GM06990 (cell line): ENCODE measurements at places on chromosomes 3 and 15.

DNA sequence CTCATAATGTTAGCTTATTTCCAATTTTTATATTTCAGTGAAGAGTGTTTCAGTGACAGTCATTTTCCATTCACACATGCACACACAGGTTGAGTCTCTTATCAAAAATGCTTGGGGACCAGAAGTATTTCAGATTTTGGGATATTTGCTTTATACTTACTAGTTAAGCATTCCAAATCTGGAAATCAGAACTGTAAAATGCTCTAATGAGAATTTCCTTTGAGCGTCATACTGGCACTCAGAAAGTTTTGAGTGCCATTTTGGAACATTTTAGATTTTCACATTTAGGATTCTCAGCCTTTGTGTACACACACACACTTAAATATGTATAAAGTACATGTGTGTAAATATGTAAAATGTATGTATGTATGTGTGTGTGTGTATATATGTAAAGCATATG, 71.0 kb downstream of the CHD2 start:
- DNase-seq = no peak

DNA sequence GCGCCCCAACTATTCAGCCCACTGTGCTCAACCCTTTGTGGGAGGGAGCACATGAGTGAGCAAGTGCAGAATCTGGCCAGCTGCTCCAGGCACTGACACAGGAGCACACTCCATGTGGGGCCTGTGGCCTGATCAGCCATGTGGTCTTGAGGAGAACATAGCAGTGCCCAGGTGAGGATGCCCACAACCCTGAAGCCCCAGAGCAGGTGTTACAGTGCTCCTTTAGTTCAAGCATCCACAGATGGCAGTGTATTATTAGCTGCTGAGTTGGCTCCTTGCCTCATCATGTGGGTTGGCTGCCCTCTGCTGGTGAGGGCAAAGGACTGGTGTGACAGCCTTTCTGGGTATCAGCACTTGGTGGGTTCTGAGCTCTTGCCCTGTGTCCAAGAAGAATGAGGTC, 1588.2 kb downstream of the SI start:
- DNase-seq = no peak

- no peak for DNase-seq
Observed at GRCh38 chr3:37546876-37547275, 314.8 kb upstream of the CTDSPL start.

GRCh38 chr15:41799488-41799805, 25.2 kb downstream of the MAPKBP1 start:
- no peak for DNase-seq

DNA sequence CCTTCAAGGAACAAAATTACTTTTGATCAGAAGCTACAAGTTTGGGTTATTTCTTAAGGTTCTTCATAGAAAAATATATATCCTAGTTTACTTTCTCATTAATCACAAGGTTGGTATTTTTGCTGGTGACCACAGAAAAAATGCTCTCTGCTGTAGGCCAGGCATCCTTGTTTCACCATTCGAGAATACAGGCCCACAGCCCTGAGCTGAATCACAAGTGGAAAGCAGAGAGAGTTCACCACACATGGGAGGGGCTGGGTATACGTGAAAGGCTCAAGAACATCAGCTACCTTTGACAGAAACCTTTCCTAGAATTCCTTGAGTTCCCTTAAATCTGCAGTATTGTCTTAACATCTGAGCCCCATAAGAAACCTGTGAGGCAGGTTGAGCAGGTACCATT, 23.2 kb downstream of the CPEB1 start:
- no peak for DNase-seq
